Liver (tissue), 10 donors: ENCODE measurements at places on chromosomes 3 and 15.

GRCh38 chr3:134601539-134602439, 49.0 kb downstream of the KY start:
- no peak for DNase-seq

DNA sequence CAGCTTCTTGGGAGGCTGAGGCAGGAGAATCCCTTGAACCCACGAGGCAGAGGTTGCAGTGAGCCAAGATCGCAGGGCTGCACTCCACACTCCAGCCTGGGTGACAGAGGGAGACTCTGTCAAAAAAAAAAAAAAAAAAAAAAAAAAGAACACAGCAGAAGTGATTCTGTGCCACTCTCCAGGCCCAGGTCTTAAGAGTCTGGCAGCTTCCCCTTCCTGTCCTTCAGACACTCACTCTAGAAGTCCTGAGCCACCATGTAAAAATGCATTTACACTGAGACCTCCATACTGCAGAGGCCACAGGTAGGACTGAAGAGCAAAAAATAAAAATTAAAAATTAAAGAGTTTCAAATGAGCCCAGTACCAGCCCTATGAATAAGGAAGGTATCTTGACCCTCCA, 11.8 kb upstream of the CDV3 start:
- no peak for DNase-seq

DNA sequence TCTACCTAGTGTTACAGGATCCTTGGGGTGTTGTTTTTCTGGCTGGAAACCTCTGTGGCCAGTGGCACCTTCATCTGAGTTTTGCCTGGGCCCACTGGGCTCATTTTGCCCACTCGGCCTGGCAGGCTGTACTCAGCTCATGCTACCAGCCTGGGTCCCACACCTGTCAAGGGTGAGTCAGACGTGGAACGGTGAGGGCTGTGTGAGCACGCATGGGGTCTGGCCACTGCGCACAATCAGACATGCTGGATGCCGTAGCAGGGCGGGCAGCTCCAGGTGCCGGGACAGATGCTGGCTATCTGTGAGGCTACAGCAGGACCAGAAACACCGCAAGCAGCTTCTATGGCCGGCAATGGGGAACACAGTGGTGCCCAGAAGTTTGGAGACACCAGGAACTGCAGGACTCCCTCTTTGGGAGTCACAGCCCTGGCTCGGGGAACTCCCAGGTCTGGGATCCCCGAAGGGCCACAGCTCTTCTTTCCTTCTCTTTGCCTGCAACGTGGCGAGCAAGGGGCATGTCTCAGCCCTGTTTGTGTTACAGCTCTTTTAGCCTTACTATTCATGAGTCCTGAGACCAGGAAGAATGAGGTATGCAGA, 35.9 kb upstream of the DNAJC13 start:
- no peak for DNase-seq

DNA sequence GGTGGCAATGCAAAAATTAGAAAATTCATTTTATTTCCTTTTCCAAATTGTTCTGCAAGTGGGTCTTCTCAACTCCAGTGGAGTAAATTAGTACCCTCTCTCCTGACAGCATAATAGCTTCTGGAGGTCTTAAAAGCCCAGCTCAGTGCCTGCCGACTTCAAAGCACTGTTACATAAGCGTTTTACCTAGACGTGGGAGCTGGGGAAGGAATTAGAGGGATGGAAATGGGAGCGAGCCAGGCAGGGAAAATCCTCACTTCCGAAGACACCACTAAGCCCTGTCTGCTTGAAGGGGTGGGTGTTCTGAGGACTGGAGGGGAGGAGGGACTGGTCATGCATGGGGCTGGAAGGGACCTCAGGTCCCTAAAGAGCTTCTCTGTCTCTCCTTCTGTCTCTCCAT, 77.2 kb upstream of the SLC6A1 start:
- DNase-seq = no peak

DNA sequence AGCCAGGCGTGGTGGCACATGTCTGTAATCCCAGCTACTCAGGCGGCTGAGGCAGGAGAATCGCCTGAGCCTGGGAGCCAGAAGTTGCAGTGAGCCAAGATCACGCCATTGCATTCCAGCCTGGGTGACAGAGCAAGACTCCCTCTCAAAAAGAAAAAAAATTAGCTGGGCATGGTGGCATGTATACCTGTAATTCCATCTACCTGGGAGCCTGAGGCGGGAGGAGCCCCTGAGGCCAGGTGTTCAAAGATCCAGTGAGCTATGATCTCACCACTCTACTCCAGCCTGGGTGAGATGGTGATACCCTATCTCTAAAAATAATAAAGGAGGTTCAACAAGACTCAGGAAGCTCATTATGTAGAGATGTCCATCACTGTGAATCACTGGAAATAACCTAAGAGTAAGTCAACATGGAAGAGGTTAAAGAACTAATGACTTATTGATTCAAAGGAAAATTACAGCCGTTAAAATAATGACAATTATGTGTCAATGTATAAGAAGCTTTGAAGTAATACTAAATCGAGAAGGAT, 19.8 kb upstream of the RAB7A start:
- DNase-seq = no peak
